ENCODE measurements at places on chromosomes 3 and 15. TPM values are rescaled to one million over a fixed set of nuclear protein-coding genes. Genes with fewer than 3 reads are reported as not detected.
A peak's percentile ranks its signal among the peaks of the same experiment; 100 is the strongest.

DNA sequence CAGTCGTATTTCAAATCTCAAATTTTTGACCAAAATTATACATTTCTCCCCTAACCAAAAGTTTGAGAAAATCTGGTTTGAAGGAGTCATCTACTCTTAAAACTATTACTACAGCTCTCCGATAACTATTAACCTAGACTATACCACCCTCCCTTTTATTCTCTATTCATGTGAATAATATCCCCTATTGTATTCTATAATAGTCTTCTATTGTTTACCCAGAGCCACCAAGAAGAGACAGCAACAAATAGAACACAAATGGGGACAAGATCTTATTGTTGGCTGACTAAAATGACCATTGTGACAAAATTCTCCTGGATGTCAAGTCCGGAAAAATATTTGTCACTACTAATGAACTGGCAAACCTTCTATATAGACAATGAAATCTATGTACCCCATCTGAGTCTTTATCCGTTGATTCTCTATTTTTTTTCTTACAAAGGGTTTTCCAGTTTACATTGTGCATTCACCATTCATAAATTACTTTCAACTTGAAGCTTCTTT, 618.0 kb downstream of the CADM2 start:
- no peak for DNase-seq

- DNase-seq = peak; percentile 24
Measured at GRCh38 chr3:189903562-189904250, 217.0 kb downstream of the P3H2 start.

DNA sequence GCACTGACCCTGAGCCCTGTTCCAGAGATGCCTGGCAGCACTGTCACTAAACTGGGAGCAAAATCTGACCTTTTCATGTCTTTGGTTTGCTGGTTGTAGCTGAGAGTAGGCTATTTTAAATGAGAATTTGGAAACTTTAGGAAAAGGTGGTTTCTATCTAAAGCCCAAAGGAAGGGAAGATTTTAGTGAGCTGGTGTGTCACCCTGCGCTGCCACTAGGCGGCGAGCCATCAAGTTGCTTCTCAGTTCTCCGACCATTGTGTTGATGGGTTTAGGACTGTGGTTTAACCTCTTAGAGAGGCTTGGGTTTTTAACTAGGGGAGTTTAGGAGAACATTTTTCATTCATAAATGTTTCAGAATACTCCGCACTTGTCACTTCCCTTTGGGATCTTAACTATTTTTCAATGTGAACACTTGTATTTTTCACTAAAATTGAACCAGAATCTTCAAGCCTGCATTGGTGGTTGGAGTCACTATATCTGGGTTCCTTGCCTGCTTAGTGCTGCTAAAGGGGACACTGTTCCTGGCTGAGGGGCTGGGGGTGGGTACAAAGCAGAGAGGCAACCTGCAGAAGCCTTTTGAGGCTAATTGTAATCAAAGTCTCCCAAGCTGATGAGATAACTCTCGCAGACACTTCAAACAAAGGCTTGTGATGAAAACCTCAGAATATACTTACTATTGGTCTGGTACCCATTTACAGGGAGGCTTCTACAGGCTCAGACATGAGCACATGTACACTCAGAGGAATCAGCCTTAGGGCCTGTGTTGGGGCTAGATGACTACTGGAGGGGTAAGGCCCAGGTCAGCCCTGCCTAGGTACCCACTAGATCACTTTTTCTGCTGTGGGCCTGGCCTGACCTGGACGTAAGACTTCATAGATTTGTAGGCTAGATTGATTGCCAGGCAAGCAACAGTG, 16.8 kb downstream of the EXOSC7 start:
- DNase-seq = no peak

- no peak for DNase-seq
Measured at GRCh38 chr3:136166507-136166906, 29.6 kb downstream of the MSL2 start.

GRCh38 chr3:135056733-135057310, 261.8 kb downstream of the EPHB1 start:
- no peak for DNase-seq

The IMPG2 gene
- total RNA-seq = not detected
